H1 (cell line): ENCODE measurements at places on chromosomes 11 and 22.

DNA sequence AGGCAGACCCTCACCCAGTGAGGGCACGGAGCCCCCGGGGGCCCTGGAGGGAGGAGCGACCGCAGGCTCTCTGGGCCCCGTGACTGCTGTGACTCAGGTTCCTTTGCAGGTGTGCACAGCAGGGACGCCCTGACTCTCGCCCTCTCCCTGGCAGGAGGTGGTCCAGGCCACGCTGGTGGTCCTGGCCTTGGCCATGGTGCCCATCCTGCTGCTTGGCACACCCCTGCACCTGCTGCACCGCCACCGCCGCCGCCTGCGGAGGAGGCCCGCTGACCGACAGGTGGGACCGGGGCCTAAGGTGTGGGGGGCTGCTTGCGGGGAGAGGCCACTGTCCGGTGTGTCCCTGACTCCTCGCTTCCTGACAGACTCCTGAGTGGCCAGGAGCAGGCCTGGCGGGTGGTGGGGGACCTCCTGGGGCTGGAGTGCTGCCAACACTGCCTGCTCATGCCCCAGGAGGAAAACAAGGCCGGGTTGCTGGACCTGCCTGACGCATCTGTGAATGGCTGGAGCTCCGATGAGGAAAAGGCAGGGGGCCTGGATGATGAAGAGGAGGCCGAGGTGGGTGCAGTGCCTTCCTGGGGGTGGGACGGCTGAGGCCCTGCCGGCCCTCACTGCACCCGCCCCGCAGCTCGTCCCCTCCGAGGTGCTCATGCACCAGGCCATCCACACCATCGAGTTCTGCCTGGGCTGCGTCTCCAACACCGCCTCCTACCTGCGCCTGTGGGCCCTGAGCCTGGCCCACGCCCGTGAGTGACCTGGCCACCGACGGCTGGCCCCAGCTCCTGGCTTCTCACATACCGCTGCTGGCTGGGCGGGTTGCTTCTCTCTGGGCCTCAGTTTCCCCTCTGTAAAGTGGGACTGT is 10.9 kb downstream of the TCIRG1 start:
- no peak for DNase-seq

DNA sequence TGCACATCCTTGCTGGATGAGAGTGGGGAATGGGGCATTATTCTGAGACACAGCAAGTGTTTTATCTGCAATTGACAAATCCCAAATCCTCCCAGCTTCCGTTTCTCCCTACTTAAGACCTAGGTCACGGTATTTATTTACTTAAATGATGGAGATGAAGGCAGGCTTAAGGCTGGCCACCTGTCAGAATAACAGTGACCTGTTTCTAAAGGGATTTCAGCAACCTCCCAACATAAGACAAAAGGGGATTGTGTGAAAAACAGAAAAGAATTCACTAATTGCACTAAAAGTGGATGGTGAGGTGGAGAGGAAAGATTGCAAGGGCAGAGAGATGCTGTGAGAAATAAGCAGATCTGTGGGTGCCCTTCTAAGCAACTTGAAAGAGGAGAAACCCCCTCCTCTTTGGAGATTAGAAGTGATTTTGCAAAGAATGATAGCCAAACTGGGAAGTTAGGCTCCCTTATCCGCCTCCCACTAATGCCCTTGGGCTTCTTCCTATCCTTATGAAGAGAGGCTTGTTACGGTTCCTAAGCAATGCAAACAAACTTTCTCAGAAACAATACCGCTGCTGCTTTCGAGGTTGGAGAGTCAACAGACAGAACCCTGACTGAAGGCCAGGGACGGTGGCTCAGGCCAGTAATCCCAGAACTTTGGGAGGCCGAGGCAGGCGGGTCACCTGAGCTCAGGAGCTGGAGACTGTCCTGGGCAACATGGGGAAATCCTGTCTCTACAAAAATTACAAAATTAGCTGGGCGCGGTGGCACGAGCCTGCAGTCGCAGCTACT is 84.3 kb downstream of the ARL14EP start:
- DNase-seq, result peak; percentile 29

DNA sequence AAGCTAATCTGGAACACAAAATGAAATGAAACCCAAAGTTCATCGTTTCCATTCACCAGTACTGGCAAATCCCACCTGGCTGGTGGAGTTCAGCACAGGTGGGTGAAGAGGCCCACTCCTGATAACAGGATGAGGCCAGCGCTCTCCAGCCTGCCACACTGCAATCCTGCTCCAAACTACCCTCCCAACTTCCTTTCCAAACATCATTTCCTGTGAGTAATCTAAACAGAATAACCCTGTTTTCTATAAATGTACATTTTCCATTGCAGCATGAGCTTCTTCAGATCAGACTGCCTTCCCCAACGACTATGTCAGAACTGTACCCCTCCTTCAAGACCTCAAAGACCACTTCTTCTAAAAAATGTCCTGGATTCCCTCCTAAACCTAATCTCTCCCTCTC is 15.9 kb upstream of the NFRKB start:
- DNase-seq, result no peak

DNA sequence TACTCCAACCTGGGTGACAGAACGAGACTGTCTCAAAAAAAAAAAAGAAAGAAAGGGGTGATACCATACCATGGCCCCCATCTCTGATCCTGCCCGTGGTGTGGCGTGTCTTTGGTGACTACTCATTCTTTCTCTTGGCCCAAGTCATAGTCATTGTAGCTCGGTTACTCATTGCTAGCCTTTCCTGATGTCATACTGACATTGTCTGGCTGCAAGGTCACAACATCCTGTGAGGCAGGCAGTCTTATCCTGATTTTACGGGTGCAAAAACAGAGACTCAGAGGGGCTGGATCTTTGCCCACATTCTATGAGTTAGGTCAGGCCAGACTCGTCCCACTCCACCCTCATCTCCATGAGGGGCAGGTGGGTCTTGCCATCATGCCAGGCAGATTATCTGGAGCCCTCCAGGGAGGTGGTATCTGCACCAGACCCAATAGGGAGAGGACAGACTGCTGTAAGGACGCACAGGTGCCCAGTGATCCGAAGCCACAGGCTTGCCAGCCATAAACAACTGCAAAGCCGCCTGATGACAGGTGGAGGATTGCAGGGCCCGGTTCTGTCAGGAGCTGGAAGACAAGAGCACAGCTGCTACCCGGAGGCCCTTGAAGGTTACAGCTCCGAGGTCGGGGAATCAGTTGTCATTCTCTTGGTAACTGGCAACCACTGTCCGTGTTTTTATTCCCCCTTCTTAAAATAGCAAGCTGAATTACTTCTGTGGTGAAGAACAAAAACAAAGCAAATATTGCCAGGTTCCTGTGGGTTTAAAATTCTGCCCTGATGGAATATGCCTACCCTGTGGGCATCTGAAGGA is 13.8 kb downstream of the TOM1 start:
- DNase-seq, result no peak

DNA sequence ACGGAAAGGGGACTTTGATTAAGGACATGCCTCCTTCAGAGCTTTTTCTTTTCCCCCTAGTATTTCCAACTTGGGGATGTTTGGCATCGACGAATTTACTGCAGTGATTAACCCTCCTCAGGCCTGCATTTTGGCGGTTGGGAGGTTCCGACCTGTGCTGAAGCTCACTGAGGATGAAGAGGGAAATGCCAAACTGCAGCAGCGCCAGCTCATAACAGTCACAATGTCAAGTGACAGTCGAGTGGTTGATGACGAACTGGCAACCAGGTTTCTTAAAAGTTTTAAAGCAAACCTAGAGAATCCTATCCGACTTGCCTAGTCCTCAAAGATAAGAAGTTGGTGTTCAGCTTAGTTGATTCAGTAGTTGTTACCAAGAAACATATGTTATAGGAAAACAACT is 78.4 kb downstream of the PDHX start:
- DNase-seq, result no peak

- DNase-seq, result no peak
Measured at GRCh38 chr11:92211576-92212167, 12.9 kb upstream of the FAT3 start.

- DNase-seq, result no peak
Measured at GRCh38 chr11:125211191-125211947, 46.8 kb downstream of the PKNOX2 start.

GRCh38 chr11:117427356-117427874 is 99.8 kb downstream of the CEP164 start:
- no peak for DNase-seq
